GM13977 (cell line): ENCODE measurements at places on chromosomes 2 and 18.

DNA sequence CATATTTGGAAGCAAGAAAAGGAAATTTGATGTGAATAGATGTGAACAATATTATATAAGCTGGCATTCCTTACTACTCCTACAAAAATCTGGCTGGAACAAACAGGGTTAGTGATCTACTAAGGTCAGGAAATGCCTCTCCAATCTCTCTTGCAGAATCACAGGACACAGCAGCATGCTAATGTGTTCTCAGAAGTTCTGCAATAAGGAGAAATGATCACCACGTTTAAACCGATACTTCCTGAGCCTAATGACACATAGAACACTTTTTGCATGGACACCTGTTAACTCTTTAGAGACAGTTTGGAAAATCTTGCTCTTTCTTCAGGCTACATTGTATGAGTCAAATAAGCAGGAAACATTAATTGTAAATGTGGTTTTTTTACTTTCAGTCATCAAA lies 89.6 kb upstream of the MAP3K20 start:
- DNase-seq = no peak

- no peak for DNase-seq
Measured at GRCh38 chr2:215487002-215487372, 51.1 kb upstream of the FN1 start.

DNA sequence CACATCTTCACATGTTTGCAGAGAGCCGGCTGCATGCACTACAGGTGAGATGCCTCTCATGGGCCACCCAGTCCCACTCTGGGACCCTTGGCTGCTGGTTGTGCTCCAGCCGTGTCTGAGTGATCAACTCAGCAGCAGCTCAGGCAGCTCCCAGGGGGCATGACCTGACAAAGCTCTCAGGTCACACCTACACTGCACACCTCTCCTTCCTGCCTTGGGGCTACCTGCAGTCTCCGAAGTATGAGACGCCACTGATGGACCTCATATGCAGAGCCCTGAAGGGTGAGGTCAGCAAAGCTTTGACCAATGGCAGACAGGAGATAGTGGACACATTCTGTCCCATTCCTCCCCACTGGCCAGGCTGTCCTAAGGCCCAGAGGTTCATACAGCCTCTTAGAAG lies 51.4 kb downstream of the LBH start:
- no peak for DNase-seq

- no peak for DNase-seq
Measured at GRCh38 chr2:100902817-100903405, 83.0 kb downstream of the NPAS2 start.

DNA sequence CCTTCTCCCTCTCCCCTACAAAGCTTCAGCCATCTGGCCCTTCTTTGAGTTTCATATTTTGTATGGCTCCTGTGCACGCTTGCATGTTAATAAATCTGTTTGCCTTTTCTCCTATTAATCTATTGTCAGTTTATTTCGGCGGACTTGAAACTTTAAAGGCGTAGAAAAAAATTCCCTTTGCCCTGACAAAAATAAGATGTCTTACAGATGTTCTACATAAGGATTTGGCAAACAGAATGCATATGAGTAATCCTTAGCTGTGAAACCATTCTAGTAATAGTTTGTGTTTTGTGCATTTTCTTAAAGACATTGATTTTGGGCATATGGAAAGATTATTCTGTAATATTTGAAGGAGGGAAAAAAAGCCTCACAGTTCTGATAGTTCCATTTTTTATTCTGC lies 15.0 kb upstream of the BMPR2 start:
- DNase-seq = no peak

DNA sequence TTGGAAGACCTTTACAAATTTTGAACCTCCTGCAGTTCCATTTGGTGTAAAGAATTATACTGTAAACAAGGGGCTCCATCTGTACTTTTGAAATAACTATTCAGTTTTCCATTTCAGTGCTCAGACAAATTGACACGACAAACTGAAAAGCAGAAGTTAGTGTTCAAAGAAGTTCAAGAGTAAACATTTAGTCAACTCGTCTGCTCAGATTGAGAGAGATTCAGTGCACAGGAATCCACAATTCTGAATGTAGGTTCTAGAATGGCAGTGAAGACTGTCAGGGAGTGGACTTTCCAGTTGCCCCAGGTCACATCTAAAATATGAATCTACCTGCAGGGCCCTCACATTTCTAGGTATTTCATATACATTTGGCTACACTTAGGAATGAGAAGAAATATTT lies 322.3 kb upstream of the TCF4 start:
- DNase-seq = no peak

DNA sequence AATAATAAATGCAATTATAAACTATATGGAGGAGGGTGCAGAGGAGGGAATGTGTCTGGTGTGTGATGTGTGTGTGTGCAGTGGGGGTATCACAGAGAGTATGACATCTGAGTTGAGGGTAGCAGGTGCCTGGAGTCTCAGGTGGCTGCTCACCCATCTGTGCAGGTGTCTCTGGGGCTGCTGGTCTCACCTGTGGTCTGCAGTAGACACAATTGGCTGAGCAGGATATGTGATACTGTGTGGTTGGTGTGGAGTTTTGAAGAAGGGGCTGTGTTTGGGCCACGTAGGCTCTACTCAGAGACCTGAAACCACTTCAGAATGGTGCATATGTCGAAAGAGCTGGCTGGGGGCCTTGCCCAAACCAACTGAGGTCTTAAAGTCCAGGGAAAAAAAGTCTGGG lies 17.0 kb downstream of the FABP1 start:
- DNase-seq = no peak

GRCh38 chr18:3447068-3447894 lies 2.7 kb upstream of the TGIF1 start:
- DNase-seq = no peak

DNA sequence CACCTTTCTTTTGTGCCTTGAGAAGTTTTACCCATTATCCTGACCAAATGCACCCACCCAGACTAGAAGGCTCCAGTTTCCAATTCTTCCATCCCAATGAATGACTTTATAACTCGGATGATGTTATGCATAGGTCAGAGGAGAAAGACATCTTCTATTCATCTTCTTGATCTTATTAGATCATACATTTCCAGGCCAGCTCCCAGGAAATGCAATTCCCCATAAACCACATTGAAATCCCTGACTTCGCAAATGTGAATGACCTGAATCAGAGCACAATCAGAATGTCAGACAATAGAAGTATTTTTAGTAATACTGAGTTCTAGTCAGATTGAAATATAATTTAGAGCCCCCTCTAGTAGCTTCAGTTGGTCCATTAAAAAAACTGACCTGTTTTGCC lies 62.9 kb downstream of the NYAP2 start:
- no peak for DNase-seq

DNA sequence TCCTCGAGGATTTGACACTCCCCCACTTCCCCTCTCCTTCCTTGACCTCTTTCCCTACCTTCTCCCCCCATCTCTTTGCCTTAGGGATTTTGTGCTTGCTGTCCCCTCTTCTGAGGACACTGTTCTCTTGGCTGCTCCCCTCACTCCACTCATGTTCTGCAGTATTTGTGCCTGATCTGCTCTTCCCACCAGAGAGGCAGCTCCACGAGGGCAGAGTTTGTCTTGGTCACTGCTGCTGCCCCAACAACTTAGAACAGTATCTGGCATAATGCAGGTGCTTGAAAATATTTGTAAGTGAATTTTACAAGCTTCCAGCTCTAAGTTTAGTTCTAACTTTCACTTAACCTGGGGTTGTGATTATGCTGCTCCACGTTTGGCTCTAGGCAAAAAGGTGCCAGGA lies 10.0 kb upstream of the WIPF1 start:
- no peak for DNase-seq

GRCh38 chr2:208541461-208541988 lies 134.9 kb downstream of the PTH2R start:
- no peak for DNase-seq

DNA sequence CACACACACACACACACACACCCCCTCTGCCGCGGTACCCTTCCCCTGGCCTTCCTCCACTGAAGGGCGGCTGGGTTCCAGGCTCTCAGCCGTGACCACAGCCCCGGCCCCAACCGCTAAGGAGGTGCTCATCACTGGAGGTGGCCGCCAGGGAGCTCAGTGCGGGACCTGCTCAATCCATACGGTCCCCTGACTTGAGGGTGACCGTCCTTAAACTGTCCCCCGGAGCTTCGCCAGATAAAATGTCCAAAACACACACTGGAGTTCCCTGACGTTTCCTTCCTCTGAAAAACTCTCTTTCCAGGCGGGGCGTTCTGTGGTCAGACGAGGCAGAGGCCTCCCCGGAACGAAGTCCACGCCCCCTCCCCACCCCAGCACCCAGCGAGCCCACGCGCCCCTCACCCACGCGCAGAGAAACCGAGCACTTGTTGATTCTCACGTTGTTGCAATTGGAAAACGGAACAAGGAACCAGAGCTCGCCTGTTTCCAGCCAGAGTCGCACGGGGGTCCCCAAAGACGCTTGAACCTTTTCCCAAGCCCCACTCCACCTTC lies 1.4 kb downstream of the MBP start:
- DNase-seq = no peak

- no peak for DNase-seq
Measured at GRCh38 chr2:59233920-59234319, 992.8 kb upstream of the FANCL start.

- DNase-seq = no peak
Measured at GRCh38 chr18:36075862-36076587, 8.7 kb upstream of the RPRD1A start.

GRCh38 chr18:79397247-79397829 lies 1.6 kb downstream of the NFATC1 start:
- no peak for DNase-seq

- no peak for DNase-seq
Measured at GRCh38 chr2:208228476-208228875, 26.4 kb downstream of the IDH1 start.

DNA sequence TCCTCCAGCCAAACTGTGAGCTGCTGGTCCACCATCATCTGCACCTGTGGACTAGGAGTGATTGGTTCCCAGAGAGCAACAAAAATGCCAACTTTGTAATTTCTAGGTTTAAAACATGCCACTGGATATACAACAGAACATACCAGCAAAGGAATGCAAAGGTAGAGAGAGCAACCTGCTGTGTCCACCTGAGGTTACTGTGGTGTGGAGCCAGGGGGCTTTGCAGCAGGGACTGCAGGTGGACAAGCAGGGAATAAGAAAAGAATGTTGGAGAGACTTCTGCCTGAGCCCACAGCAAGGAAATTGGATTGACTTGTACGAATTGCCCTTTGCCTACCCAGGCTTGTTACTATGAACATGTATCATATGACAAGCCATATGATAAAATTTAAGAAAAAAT lies 345.2 kb upstream of the SPHKAP start:
- DNase-seq = no peak

- peak; percentile 34 for DNase-seq
Measured at GRCh38 chr2:237723602-237724001, 75.0 kb upstream of the RBM44 start.

GRCh38 chr2:68742626-68743415 lies 8.2 kb downstream of the ARHGAP25 start:
- no peak for DNase-seq

GRCh38 chr2:219230059-219230540 lies 494 bp downstream of the ANKZF1 start:
- peak; percentile 53 for DNase-seq

- DNase-seq = no peak
Measured at GRCh38 chr2:28653892-28654662, 97.6 kb upstream of the PPP1CB start.

DNA sequence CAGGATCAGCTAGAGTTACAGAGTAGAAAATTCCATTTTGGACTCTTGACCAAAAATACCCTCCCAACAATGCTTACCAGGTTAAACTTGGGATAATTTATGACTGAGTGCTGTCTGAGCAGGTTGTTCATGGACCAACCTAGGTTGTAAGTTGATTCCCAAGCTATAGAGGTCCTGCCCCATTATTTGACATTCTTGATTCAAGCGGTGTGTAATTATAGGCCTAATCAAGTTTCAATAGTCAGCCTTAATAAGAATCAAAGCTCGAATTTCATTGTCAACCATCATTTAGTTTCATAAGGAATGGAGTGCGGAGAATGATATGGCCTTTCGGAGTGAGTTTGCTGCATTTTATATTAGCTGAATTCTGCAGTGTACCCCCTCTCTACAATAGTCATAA lies 152.8 kb upstream of the FIGN start:
- no peak for DNase-seq

DNA sequence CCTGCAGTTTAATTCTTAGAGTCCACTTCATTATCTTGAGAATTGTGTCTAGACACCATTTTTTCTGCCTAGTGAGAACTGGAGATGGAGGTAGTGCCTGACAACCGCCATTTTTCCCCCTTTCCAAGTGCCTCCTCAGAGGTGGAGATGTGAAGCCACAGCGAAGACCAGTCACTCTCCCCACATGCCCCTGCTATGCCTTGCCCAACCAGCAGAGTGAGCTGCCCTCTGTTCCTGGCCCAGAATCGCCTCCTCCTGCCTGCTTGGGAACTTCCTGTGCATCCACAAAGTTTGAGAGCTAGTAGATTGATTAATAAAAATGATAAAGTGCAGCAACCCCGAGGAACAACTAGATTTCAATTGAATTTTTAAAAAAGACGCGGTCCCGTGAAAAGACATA lies 123.3 kb downstream of the CLIP4 start:
- DNase-seq = peak; percentile 62

DNA sequence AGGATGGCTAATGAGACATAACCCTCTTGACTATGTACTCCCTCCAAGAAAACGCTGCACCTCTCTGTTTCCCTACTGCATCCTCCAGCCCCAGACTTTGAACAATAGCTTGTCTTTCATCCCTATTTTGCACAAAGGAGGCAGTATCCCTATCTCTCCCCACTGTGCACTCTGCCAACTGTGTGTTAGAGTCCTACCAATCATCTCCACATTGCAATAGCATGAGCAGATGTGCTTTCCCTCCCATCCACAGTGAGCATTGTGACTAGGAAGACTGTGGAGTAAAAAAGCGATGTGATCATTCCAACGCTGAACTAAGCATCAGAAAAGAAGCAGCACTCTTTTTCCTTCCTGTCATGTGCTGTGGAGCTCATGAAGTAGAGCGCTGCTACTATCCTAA lies 206.3 kb upstream of the GULP1 start:
- DNase-seq = no peak

DNA sequence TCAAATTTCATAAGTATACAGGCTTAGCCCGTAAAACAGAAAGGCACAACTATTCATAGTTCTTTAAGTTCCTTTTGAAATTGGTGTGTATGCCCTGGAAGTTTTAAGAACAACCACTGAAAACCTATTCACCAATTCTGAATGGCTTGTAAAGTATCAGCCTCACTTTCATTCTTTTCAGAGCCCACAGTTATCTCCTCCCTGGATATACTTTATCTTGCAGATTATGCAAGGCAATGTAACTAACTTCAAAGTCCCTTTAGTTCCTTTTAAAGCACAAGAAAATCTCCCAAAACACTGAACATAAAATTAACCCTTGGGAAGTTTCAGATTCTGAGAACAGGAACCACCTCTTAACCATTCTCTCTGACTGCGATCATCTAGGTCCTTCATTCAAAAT lies 1.1 kb downstream of the STRN start:
- DNase-seq = no peak

DNA sequence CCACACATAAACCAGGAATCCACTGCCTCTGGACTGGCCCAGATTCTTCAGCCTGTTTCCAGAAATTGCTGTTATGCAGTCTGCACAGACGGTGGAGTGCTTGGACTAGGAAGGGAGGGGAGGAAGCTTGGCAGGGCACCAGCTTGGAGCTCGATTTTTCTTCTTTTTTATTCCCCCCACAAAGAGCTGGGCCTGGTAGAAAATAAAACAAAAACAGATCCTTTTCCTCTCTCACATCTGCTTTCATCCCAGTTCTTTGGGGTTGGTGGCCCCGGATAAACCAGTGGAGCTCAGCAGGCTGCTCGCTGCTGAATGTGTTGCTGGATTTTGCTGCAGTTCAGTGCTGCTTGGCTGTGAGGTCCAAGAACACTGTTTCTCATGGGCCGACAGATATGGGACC lies 16.0 kb downstream of the LRRTM1 start:
- no peak for DNase-seq

- no peak for DNase-seq
Measured at GRCh38 chr2:83784947-83785346, 674.1 kb downstream of the SUCLG1 start.
